Stomach (tissue), 19 donors: ENCODE measurements at places on chromosomes 16 and 17. TPM values are rescaled to one million over a fixed set of nuclear protein-coding genes. Genes with fewer than 3 reads are reported as not detected.

GRCh38 chr17:19747159-19747719 is 859 bp downstream of the ALDH3A1 start:
- no peaks in the 10 kb centered on the region for H3K36me3 ChIP-seq
- no peaks in the 10 kb centered on the region for H3K27me3 ChIP-seq
- DNase-seq, result no peak
- H3K4me1 ChIP-seq, result peaks cover 13% of the 10 kb centered on the region
- H3K4me3 ChIP-seq, result no peak overlapping the region

DNA sequence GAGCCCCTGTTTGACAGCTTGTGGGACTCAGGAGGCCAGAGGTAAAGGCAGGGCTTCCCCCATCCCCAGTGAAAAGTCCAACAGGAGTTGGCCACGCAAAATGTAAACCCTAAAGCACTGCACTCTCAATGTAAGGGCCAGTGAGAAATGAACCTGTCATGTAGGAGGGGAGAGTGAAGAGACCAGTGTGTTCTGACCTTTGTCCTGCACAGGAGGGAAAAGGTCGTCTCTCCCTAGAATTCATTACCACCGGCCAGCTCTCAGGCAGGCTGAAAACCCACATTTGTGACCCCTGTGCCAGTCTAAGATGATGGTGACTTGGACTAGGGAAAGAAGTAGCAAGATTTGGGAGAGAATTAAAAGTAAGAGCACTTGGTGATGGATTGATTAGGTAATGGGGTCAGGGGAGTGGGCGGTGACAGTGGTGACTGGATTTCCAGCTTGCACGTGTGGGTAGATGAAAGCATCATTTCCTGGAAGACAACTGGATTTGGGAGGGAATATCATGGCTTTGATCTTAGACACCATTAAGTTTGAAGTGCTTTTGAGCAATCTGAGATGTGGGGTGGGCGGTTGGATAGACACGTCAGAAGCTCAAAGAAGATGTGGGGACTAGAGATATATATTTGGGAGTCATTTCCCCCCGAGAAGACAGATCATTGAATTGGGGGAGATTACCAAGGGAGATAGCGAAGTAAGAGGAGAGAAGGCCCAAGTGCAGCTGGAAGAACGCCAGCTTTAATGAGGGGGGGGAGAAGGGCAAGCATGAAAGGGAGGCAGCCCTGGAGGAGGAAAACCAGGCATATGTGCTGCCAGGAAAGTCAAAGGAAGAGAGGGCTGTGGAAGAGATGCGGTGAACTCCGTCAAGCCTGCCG is 119.5 kb downstream of the NTN1 start:
- no peak overlapping the region for H3K4me3 ChIP-seq
- H3K36me3 ChIP-seq, result no peaks in the 10 kb centered on the region
- H3K27ac ChIP-seq, result no peak overlapping the region
- H3K4me1 ChIP-seq, result no peaks in the 10 kb centered on the region
- peak; percentile 71 for DNase-seq
- no peaks in the 10 kb centered on the region for H3K27me3 ChIP-seq

DNA sequence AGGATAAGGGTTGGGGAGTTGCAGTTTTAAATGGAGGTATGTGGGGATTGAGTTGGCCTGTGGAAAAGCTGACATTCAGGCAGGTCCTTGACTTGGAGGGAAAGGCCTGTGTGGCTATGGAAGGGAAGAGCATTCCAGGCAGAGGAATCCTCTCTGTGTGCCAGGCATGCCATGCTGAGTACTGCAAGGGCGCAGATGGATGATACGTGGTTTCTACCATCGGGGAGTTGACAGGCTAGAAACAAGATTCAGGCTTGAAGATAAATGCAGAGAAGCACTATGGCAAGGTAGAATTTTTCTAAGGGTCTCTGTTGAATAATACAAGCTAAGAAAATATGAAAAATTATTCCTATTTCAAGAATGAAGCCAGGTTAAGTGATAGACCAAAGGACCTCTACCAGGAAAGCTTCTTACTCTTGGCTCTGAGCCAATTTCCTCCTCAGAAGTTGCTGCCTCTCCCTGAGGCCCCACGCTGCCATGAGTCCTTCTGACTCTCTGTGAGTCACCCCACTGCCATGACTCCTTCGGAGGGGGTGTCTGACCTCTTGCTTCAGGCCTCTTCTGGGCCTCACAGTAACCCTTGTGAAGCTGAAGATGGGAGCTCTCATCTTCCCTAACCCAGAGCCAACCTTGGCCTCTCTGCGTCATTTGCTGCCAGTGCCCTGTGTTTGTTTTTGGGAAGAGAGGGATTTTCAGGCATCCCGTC is 75.8 kb downstream of the WNT3 start:
- DNase-seq, result no peak
- H3K27me3 ChIP-seq, result no peaks in the 10 kb centered on the region
- H3K4me1 ChIP-seq, result no peaks in the 10 kb centered on the region
- peaks cover 4% of the 10 kb centered on the region for H3K36me3 ChIP-seq

DNA sequence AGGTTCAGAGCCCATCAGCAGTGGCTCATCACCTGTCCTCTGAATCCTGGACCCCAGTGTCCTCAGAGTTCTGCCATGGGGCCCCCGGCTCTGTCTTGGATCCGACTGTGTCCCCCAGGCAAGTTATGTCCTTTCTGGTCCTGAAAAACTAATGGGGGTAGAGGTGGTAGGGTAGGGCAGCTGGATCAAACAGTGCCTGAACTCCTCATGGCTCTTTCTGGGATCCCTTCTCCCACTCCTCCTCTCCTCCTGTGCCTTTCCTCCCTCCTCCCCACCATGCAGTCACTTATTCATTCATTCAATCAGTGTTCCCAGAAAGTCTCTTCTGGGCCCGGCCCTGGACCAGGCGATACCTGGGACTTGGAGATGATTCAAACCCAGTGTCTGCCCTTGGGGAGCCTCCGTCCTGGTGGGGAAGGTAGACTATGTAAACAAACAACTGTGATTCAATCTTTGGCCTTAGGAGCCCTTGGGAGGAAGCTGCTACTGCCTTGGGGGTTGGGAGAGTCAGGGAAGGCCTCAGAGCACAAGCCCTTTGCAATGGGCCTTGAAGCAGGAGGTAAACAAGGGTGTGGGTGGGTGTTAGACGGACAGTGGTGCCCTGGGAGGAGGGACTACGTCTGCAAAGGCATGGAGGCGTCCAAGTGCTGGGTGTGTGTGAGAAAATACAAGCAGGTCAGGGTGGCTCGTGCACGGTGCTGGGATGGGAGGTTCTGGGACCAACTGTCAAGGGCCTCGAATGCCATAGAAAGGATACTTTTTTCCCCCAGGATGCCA is 6.4 kb upstream of the FAM83G start:
- no peaks in the 10 kb centered on the region for H3K27me3 ChIP-seq
- DNase-seq, result peak; percentile 50
- H3K4me1 ChIP-seq, result no peaks in the 10 kb centered on the region
- H3K36me3 ChIP-seq, result no peaks in the 10 kb centered on the region

GRCh38 chr16:71407731-71408130 is 34.1 kb downstream of the TLE7 start:
- H3K27ac ChIP-seq, result no peak overlapping the region
- no peaks in the 10 kb centered on the region for H3K36me3 ChIP-seq
- peaks cover 6% of the 10 kb centered on the region for H3K4me1 ChIP-seq
- H3K4me3 ChIP-seq, result no peak overlapping the region
- no peaks in the 10 kb centered on the region for H3K27me3 ChIP-seq
- no peak for DNase-seq

DNA sequence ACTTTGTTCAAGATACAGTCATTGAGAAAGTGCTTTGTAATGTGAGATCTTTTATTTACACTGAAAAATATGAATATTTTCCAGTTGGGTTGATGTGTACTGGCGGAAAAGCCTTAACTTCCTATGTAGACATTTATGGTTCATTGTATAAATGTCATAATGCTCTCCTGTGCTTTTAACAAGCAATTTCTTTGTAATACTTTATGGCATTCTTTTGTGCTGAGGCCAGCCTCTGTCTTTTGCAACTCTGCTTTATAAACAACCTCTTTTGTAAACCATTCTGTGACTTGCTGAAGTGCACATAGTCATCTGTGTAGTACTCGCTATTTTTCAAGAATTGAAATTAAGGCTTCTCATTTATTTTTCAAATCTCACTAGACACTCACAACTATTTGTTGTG is 291.2 kb downstream of the CDH11 start:
- no peak overlapping the region for H3K4me3 ChIP-seq
- H3K36me3 ChIP-seq, result no peaks in the 10 kb centered on the region
- no peaks in the 10 kb centered on the region for H3K27me3 ChIP-seq
- peak; percentile 18 for DNase-seq
- H3K27ac ChIP-seq, result no peak overlapping the region

GRCh38 chr16:61364990-61365389 is 671.2 kb downstream of the CDH8 start:
- no peaks in the 10 kb centered on the region for H3K4me1 ChIP-seq
- H3K4me3 ChIP-seq, result no peak overlapping the region
- no peak for DNase-seq

DNA sequence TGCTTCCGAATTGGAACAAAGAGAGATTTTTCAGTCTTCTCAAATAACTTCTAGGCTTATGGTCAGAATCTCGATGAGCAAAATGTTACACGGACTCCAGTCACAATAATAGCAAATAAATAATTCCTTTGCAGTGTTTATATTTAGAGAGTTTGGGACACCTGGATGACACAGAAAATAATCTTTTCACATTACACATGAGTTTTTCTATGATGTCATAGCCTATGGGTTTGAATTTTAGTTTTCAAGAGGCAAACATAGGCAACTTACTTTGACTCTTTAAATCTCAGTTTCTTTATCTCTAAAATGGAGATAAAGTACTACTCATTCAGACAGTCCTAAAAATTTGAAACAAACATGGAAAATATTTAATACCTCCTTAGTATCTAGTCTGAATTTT is 372.0 kb downstream of the HAPSTR1 start:
- no peaks in the 10 kb centered on the region for H3K36me3 ChIP-seq
- no peaks in the 10 kb centered on the region for H3K4me1 ChIP-seq
- DNase-seq, result no peak
- H3K27me3 ChIP-seq, result no peaks in the 10 kb centered on the region
- no peak overlapping the region for H3K27ac ChIP-seq

- H3K27me3 ChIP-seq, result no peaks in the 10 kb centered on the region
- no peak for DNase-seq
- peak overlapping the region; percentile 69 for H3K27ac ChIP-seq
These were observed 52.8 kb downstream of the TOX3 start for GRCh38 chr16:52494145-52494544.

GRCh38 chr17:41907185-41907556 is 11.6 kb downstream of the ACLY start:
- H3K4me3 ChIP-seq, result no peak overlapping the region
- DNase-seq, result no peak
- H3K27ac ChIP-seq, result peak overlapping the region; percentile 64
- no peaks in the 10 kb centered on the region for H3K4me1 ChIP-seq
- peaks cover 100% of the 10 kb centered on the region for H3K36me3 ChIP-seq

GRCh38 chr16:89536886-89537548 is 23.5 kb upstream of the RPL13 start:
- H3K4me1 ChIP-seq, result peaks cover 24% of the 10 kb centered on the region
- DNase-seq, result no peak
- H3K36me3 ChIP-seq, result peaks cover 93% of the 10 kb centered on the region
- H3K27ac ChIP-seq, result no peak overlapping the region

DNA sequence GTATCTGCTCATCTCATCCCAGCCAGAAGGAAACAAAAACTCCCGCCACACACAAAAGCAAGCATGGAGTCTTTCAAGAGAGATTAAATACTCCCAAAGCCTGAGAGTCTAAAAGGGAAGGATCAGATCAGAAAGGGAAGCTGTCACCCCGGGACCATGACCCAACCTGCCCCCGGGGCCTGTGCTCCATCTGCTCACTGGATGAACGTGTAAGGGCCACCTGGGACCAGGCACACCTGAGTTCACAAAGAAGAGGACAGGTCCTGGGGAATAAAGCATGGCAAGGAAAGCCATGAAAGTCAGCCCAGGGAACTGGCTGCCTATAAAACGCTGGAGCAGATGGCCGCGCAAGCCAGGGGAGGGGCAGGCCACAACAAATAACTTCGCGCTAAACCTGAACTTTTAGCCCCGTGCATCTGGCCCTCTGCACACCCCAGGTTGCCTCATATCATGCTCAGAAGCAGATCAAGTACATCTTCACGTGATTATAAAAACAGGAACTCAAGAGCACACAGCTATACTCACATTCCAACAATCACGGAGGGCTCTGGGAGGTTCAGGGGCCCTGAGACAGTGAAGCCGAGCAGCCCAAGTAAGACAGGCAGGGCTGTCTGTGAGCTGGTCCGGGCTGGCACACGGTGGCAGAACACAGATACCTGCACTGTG is 3.4 kb downstream of the TMEM11 start:
- peaks cover 41% of the 10 kb centered on the region for H3K36me3 ChIP-seq
- H3K27ac ChIP-seq, result no peak overlapping the region
- no peak overlapping the region for H3K4me3 ChIP-seq

- H3K27ac ChIP-seq, result no peak overlapping the region
- DNase-seq, result no peak
- no peak overlapping the region for H3K4me3 ChIP-seq
These were observed 75.1 kb downstream of the METRNL start for GRCh38 chr17:83154311-83155127.

DNA sequence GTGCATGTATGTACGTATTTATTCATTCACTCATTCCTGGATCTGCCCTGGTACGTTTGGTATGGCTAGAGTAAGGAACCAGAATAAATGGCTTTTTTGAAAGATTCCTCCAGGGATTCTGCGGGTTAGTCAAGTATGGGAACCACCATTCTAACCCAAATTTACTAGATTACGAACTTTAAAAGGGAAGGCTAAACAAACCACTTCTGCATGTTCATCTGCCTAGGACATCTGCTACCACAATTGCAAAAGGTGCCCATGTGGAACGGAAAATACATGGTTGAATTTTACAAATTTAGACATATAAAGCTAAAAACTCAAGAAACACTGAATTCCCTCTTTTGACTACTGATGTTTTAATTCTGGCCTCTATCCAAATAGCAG is 22.1 kb downstream of the CYTH1 start:
- no peaks in the 10 kb centered on the region for H3K36me3 ChIP-seq
- H3K4me1 ChIP-seq, result peaks cover 65% of the 10 kb centered on the region
- H3K4me3 ChIP-seq, result no peak overlapping the region

KRT36 gene
- not detected for total RNA-seq

NECAB2 gene
- total RNA-seq, result not detected
